ENCODE measurements at places on chromosomes 1 and 21.

DNA sequence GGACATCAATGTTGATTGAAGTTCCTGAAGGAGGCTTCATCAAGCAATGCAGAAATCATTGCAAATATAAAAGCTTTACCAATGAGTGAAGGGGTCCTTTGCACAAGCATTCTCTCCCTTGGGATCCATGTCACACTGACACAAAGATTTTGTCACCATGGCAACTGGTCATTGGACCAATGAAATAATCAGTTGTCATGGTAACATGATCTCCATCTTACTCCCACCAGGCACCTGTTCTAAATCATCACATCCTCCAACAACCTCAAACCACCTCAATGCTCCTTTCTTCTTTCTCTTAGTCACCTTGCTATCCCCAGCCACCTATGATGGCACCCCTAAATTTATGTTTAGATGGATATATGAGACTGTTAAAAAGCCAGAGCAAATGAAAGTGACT lies 13.5 kb upstream of the FOXJ3 start:
- DNase-seq = no peak

GRCh38 chr21:41283211-41283818 lies 33.3 kb upstream of the FAM3B start:
- peak; percentile 48 for DNase-seq

- no peak for DNase-seq
Measured at GRCh38 chr1:110100335-110100734, 11.9 kb upstream of the UBL4B start.

DNA sequence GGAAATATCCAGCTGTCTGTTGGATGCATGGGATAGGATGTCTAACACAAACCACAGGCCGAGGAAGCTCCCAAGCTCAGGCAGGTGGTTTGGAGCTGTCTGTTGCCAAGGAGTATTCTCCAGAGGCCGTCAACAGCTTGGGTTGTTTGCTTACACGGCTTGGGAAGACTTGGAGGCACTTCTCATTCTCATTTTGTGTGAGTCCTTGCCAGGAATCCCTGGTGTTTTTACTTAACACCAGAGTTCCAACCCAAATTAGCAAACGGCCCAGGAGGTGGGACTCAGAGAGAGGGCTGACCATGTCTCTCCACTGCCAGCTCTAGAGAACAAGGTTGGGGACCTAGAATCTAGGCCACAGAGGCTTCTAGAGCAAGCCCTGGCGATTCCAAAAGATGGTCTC lies 72.7 kb upstream of the FAM20B start:
- no peak for DNase-seq

- no peak for DNase-seq
Measured at GRCh38 chr21:20789729-20790500, 208.3 kb upstream of the NCAM2 start.

GRCh38 chr1:48039088-48040054 lies 42.2 kb upstream of the TRABD2B start:
- no peak for DNase-seq

DNA sequence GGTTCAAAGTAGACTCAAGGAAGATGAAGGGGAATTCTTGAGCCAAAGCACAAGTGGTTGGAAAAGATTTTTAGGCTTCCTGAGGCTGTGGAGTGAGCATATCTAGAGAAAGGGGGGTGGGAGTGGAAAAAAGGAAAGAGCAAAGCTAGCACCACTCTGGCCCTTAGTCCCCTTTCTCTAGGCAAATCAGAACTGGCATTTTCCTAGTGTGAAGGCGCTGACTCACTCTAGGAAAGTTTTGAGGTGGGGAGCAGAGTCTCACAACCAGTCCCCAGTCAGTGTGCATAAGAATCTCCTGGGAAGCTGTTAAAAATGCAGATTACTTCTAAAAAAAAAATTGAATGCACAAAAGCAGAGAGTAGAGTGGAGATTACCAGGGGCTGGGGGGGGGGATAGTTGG lies 3.4 kb upstream of the GPR89B start:
- no peak for DNase-seq

GRCh38 chr1:107793896-107794453 lies 171.0 kb downstream of the VAV3 start:
- DNase-seq = no peak

GRCh38 chr1:225474986-225475820 lies 47.4 kb upstream of the LBR start:
- peak; percentile 34 for DNase-seq

GRCh38 chr1:154429118-154429517 lies 24.0 kb downstream of the IL6R start:
- no peak for DNase-seq

GRCh38 chr1:178057912-178058534 lies 35.9 kb upstream of the RASAL2 start:
- DNase-seq = peak; percentile 68

- no peak for DNase-seq
Measured at GRCh38 chr1:218284377-218284916, 646 bp upstream of the RRP15 start.

DNA sequence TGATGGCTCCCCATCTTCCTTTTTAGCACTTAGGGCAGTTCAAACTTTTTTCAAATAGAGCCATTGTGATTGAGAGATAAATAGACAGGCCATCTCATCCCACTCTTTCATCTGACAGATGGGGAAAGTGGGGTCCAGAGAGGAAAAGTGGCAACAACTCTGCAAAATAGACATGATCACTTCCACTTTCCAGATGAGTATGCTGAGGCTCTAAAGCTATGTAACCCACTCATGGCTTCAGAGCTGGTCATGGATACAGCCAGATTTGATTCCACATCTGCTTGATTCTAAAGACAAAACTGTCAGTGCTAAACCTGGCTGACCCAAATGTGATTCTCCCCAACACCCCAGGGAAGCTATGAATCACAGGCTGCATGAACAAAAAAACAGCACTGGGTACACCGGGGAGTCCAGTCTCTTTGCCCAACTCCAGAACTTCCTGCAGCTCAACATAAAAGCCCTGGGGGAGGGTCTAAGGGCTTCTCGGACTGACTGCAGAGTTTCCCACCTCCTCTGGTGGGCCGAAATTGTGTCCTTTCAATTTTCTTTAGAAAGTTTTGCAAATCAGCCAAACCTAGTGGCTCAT lies 59.3 kb downstream of the PLPP3 start:
- no peak for DNase-seq

DNA sequence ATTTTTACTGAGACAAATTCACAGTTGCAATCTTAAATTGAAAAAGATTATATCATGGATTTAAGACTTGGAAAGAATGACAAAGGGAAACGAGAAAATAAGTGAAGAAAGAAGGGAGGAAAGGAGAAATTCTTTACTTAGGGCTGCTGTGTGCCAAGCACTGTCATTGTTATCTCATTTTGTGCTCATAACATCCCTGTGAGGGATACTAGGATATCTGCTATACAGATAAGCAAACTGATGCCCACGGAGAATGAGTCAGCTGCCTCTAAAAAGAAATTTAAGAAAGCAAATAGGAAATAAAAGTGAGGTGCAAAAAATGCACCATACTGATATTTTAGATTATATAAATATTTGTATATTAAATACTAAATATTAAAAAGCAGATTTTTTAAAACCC lies 183.6 kb upstream of the NR5A2 start:
- DNase-seq = no peak

GRCh38 chr1:223466151-223466550 lies 72.9 kb downstream of the CCDC185 start:
- no peak for DNase-seq

DNA sequence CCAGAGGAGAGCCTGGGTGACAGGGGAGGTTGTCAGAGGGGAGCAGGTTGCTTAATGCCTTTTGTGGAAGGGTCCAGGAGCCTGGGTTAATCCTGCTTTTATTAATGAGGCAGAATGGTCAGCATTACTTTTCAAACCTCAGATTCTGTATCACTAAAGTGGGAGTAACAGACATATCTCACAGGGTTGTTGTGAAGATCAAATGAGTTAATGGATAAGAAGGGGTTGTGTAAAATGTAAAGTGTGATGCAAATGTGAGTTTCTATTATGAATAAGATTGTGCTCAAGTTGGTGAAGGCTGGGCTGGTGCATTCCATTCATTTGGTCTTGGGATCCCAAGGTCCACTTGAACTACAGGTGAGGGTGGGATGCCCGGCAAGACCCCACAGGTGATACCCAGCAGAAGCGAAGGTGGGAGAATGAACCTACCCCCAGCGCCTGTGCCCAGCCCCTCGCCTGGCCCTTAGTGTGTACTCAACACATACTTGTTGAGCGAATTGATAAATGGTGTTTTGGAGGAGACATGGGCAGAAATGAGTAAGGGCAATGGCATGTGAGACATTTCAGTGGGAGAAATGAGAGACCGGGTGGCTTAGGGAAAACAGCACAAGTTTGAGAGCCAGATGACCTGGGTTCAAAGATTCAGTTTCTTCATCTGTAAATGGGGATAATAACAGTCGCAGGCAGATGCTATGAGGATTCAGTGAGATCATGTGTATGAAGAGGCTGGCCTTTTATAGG lies 6.2 kb downstream of the SLC26A9 start:
- no peak for DNase-seq

- no peak for DNase-seq
Measured at GRCh38 chr1:43340559-43340958, 2.9 kb downstream of the MPL start.

GRCh38 chr1:218395916-218396315 lies 50.8 kb downstream of the TGFB2 start:
- DNase-seq = no peak

DNA sequence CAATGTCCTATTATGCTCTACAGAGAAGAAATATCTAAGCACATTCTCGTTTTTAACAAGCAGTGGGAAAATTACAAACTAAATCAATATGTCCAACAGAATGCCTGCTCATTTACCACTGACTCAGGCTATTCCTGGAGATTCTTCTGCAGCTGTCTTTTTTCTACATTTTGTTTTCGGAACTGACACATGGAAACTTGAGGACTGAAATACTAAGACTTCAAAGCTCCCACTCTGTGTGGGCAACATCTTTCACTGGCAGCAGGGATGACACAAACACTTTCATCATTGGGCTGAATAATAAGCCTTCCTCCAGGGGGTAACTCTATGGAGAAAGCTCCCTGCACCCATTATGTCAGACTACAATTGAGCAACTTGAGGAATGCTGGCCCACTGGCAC lies 175.5 kb upstream of the NCAM2 start:
- DNase-seq = no peak

- no peak for DNase-seq
Measured at GRCh38 chr1:244896550-244896949, 32.2 kb upstream of the HNRNPU start.

DNA sequence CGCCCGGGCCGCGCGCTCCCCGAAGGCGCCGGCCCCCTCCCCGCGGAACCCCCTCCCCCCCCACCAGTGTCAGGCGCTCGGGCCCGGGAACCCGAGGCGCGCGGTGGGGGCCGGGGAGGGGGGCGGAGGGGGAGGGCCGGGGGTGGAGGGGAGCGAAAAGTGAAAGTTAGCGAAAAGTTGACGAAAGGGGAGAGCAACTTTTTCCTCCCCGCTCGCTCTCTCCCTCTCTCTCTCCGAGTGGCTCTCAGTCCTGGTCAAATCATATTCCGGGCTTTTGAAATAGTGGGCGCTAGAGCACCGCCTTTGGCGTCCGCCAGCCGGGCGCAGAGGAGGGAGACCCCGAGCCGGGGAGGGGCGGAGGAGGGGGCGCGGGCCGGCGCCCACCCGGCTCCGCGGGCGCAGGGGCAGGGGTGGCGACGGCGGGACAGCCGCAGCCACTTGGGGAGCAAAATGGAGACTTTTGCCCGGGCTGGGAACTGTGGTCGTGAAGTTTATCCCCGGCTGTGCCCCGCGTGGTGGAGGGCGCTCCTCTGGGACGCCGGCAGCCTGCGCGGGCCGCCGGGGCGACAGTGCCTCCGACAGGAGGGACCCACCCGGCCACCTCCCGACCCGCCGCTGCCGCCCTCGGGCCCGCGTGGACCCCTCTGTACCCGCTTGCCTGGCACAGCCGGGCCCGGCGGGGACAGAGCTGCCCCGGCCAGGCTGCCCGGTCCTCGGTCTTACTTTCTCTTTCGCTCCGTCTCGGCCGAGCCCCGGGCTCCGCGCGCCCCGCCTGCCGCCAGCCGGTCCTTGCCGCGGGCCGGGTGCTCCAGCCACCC lies 697 bp downstream of the PRDM16 start:
- no peak for DNase-seq

- DNase-seq = peak; percentile 14
Measured at GRCh38 chr1:241716915-241717656, 65.0 kb downstream of the WDR64 start.

DNA sequence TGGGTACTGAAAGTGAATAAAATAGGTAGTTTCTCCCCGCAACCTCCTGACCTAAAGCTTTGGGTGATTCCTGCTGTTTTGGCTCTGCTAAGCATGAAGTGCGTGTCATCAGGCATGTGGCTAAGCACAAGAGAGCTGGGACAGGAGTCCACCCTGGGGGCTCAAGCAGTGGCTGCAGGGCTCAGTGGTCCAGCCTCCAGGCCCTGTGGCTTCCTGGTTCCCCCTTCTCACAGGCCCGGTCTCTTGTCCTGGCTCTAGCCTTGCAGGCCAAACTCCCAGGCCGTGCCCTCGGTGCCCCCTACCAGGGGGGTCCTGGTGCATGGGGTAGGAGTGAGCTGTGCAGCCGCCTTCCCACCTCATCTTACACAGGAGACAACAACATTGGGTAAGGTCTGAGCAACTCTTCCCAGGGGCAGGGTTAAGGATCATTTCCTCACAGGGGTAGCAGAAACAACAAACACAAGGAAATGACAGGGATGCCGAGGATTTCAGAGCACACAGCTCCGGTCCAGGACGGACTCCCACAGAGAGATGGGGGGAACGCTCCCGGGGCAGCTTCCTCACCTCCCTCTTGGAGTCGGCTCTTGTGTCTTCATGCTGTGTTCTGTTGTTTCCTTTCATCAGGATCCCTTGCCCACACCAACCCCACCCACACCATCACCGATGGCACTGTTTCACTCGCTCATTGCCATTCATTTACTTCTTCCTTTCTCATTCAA lies 19.8 kb upstream of the SLC2A1 start:
- DNase-seq = no peak

- no peak for DNase-seq
Measured at GRCh38 chr1:97505289-97505688, 415.5 kb downstream of the DPYD start.

DNA sequence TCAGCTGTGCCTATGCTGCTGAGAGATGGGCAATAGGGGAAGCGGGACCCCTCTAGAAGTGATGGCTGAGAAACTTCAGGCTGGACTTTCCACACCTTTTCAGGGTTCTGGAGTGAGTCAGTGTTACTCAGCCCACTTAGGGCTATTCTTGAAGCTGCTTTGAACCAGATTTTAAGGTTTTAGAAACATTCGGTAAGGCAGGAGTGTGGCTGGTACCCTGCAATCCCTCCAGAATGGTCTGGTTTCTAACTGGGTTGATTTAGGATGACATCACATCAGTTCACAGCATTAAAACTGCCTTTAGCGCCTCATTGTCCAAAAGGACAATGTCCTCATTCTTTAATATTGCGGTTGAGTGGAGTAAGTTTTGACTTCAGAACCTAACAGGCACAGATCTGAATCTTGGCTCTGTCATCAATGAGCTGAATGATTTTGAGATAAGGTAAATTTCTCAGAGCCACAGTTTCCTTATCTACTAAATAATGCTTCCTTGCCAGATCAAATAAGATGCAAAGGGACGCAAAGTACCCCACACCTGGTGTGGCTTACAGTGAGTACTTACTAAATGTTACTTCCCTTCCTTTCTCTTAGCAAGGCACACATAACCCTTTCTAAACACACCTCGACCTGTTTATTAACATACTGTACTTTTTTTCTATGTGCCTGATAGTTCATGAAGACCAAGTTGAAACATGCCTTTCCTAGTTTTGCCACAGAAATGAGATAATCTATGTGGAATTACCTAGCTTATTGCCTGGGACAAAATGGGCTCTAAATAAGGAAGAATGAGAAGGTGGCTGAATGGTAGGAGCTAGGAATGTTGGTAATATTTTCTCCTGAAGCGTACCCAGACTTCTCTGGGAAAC lies 209.8 kb downstream of the ROR1 start:
- no peak for DNase-seq
